ENCODE measurements at places on chromosomes 7 and 10.

DNA sequence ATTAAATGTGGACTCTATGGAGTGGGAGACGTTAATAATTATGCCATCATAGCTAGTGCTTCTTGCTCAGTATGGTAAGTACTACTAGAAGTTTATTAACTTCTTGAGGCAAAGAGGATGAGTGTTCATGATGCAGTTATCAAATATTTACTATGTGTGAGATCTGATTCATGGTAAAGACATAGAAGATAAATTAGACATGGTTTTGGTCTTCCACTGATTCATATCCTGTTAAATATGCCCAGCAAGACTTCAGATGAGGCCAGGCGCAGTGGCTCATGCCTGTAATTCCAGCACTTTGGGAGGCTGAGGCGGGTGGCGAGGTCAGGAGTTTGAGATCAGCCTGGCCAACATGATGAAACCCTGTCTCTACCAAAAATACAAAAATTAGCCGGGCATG lies 547.1 kb upstream of the ANKRD30A start:
- no peak for DNase-seq

GRCh38 chr10:75395932-75396630 lies 5.5 kb downstream of the ZNF503 start:
- no peak for DNase-seq

DNA sequence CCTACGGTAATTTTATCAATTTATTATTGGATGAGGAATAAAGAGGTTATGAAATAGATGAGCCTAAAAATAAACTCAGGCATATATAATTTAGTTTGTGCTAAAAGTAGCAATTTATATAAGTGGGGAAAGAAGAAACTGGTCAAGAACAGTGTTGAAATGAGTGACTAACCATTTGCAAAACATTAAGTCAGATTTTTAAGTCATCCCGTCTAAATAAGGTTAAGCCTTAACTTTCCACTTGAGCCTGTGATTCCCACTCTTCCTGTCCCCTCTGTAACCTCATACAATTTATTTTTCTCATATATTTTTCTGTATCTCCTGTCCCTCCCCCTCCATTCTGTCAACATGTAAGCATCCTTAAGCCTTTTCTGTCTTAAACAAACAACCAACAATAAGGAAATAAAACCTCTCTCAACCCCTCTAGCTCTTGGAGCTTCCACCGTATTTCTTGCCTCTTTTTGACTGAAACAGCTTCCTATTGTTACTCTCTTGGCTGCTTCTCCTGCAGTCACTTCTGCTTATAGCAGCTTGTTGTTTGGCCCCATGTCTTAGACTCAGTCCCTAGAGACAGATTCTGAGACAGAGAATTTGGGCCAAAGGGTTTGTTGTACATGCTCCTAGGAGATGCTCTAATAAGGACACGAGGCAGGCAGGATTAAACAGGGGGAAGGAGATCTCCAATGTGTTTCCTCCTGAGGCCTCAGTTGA lies 109.7 kb downstream of the GNAI1 start:
- DNase-seq: no peak

DNA sequence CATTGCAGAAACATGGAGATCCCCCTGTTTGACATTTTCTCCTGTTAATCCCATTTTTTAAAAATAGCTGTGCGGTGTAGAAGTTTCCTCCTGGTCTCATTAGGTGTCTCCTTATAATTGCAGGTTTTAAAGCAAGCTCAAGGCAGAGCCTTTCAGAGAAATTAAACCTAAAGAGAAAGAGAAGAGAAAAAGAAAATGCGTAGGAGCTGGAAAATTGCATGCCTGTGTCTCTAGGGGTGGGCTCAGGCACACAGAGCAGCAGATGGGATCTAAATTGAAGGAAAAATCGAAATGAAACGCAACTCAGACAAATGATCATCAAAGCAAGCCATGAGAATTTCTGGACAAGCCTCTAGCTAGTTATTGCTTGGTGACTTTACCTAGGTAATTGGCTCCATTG lies 40.1 kb downstream of the GPR26 start:
- DNase-seq: no peak

GRCh38 chr7:148852272-148852671 lies 31.8 kb downstream of the EZH2 start:
- no peak for DNase-seq

DNA sequence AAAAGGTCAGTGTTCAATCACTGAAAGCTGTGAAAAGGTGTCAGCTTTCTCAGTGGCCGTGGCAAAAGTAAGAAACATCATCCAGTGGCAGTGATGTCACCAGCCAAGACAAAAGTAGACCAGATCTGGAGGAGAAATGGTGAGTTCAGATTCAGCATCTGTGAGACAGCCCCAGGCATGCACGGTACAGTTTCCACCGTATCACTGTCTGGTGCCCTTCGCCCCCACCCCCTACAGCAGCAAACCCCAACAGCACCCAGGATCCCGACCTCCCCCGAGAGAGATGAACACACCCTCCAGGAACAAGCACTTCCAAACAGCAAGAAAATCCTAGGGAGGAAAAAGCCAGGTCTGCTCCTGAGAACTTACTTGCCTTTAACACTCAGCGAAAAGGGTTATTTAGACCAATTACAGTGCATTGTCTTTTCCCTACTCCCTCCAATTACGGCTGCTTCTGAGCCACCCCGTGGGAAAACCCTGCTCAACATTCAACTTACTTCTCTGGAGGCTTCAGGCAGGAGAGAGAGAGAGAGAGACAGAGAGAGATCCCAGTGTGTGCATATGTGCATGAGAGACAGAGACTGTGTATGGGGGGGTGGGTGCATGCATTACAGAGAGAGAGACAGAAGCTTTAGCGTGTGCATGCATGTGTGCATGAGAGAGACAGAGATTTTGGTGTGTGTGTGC lies 189.6 kb downstream of the GRID1 start:
- no peak for DNase-seq

- no peak for DNase-seq
These were observed 4.6 kb upstream of the GDF10 start for GRCh38 chr10:47295411-47295810.

DNA sequence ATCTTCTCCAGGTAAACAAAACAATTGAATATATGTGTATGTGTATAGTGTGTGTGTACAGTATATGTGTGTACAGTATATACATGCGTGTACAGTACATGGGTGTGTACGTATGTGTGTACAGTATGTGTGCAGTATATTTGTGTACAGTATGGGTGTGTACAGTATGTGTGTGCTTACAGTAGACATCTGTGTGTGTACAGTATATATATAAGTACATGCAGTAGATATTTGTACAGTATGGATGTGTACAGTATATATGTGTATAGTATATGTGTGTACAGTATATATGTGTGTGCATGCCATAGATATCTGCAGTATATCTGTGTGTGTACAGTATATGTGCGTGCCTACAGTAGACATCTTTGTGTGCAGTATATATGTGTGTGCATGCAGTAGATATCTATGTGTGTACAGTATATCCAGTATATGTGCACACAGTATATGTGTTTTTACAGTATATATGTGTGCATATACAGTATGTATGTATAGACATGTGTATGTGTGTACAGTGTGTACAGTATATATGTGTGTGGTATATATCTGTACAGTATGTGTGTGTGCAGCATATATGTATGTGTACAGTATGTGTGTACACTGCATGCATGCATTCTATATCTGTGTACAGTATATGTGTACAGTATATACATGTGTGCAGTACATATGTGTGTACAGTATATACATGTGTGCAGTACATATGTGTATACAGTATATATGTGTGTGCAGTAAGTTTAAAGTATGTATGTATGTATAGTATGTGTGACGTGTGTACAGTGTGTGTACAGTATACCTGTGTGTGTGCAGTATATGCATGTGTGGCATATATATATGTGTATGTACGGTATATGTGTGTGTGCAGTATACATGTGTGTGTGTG lies 37.3 kb upstream of the SLC39A12 start:
- no peak for DNase-seq

- no peak for DNase-seq
These were observed 39.2 kb upstream of the GPAM start for GRCh38 chr10:112222799-112223198.

- no peak for DNase-seq
These were observed 64.4 kb downstream of the STK17A start for GRCh38 chr7:43647339-43647672.

DNA sequence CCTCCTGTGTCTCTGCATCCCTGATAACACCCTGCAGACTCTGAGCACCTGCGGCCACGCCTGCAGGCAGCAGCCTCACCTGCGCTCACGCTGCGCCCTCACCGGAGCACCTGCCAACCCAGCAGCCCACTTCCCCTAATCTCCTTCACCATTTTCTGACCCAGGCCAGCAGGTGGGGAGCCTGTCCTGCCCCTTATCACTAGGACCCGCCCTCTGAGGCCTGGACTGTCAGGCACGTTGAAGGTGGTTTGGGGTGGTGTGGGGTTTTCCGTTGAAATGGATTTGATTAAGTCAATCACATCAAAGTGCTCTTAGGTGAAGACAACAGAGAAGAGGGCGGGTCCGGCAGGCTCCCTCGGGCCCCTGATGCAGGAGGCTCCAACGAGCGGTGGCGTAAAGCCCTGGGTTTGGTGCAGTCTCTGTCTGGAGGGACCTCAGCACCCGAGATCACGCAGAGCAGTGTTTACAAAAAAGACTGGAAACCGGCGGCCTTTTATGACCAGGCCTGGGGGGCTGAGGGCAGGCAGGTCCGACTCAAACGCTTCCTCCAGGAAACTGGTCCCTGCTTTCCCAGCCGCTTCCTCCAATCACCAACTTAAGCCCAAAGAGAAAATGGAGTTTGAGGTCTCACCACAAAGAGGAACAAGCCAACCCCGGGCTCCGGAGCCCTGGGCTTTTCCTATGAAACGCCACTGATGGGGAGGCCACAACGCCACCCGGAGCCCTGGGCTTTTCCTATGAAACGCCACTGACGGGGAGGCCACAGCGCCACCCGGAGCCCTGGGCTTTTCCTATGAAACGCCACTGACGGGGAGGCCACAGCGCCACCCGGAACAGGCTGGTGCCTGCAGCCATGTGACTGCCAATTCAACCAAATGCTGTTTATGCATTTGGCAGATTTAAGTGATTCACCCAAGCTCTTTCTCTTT lies 45.5 kb downstream of the DPYSL4 start:
- no peak for DNase-seq

- DNase-seq: no peak
These were observed 46.1 kb upstream of the EXOC6 start for GRCh38 chr10:92801978-92802872.

GRCh38 chr7:2583798-2584580 lies 25.2 kb downstream of the IQCE start:
- no peak for DNase-seq

DNA sequence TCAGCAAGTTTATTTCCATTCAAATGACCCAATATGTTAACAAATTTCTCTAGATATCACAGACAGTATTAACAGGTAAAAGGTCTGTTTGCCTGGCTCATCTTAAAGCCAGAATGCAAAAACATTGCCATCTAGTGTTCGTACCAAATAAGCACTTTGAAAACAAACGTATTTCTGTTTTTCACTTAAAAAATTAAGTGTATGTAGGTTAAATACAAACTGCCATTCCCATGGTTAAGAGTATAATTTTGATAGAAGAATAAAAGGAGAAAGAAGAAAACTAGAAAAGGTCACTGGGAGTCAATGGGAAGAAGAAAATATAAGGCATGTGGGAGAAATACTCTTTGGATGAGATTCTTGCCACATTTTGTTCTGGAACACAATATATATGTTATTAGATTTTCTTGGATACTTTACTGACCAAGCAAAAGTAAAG lies 51.0 kb downstream of the ORC5 start:
- DNase-seq: no peak

DNA sequence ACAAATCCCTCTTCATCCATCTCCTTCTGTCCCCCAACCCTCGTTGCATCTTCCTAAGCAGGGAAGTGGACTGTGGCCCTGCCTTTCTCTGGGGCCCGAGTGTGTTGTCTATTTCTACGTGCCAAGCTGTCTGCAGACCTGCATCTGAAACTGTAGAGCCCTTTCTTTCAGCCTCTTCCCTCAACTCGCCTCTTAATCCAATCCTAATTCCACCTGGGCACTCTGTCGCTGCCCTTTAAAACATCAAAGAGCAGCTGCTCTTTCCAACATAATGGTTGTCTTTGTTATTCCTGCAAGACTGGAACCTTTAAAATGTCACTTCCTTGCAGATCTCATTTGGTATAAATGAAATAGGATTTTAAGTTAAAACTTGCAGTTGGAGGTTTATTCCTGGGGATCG lies 21.5 kb upstream of the ADAM12 start:
- DNase-seq: no peak

DNA sequence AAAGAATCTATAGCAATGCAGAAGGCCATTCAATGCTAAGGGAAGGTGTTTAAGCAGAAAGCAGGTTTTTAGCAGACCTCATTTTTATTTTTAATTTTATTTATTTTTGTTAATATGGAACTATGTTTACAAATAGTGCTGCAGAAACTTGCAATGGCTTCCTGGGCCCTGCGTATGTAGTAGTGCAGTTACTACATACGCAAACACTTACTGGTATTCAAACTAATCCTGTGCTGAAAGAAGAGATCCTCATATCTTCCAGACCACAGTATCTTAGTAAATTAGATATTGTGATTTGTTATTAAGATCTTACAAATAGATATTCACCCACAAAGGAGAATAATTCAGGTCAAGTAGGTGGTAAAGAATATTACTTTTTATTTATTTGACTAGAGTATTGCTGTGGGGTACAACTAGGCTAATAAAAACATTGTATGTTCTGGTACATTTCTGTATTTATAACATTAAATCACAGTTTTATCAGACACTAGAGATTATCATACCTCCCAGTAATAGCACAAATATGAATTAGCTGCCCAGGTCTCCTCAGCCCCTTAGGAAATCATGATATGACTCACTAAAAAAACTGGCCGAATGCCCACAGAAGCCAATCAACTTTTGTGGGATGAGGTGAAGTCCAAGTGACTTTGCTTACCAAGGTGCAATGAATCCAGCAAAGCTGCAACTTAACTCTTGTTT lies 57.6 kb downstream of the RNLS start:
- no peak for DNase-seq

DNA sequence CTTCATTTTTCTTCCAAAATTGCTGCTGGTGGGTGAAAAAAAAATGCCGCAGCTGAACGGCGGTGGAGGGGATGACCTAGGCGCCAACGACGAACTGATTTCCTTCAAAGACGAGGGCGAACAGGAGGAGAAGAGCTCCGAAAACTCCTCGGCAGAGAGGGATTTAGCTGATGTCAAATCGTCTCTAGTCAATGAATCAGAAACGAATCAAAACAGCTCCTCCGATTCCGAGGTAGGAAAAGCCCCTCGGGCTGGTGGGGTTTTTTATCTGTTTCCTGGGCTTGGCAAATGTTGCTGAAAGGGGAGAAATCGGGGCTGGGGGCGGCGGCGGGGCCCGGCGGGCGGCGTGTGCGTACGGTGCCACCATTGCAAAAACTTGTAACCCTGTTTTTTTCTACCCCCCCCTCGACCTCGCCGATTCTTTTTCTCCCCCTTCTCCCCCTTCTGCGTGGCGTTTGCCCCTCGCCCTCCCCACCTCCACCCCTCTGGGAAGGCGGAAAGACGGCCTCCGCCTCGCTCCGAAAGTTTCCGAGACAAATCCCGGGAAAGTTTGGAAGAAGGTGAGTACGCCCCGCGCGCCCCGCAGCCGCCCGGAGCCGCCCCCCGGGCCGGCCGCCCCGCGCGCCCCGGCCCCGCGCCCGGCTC lies 789 bp downstream of the TCF7L2 start:
- DNase-seq: peak; percentile 1

- DNase-seq: no peak
These were observed 52.5 kb upstream of the NFKB2 start for GRCh38 chr10:102342958-102343357.

Data from stimulated activated CD8-positive, alpha-beta memory T cell treated with anti-CD3 and anti-CD28 coated beads, Interleukin-4, amount 100 ng/mL, for 1 hour (primary cell).